ENCODE measurements at places on chromosomes 7 and 10.

GRCh38 chr7:126569402-126569801 lies 683.3 kb downstream of the GRM8 start:
- no peak for DNase-seq

- no peak for DNase-seq
Measured at GRCh38 chr10:97034301-97034700, 151.5 kb downstream of the SLIT1 start.

DNA sequence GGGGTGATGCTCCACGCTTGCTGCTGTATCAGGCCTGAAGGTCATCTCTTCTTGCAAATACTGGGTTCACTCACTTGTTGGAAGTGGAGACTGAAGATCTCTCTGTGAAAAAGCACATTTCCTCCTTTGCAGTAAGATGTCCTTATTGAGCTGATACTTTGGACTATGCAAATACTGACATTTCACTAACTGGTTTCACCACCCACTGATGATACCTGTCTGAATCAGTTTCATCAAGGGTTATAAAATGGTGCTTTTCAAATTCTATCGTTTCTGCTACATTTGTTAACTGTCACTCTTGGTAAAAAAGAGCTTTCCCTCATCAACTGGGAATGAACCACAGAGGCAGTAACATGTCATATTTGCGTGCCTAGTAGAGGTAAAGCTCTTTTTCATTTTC lies 35.5 kb downstream of the RAB19 start:
- DNase-seq: no peak

- no peak for DNase-seq
Measured at GRCh38 chr7:106952658-106953231, 87.7 kb downstream of the PIK3CG start.

- no peak for DNase-seq
Measured at GRCh38 chr10:51430506-51430905, 268.9 kb downstream of the CSTF2T start.

GRCh38 chr7:121334875-121335648 lies 6.3 kb downstream of the WNT16 start:
- DNase-seq: no peak

GRCh38 chr10:132938472-132939339 lies 3.7 kb downstream of the CFAP46 start:
- DNase-seq: no peak

DNA sequence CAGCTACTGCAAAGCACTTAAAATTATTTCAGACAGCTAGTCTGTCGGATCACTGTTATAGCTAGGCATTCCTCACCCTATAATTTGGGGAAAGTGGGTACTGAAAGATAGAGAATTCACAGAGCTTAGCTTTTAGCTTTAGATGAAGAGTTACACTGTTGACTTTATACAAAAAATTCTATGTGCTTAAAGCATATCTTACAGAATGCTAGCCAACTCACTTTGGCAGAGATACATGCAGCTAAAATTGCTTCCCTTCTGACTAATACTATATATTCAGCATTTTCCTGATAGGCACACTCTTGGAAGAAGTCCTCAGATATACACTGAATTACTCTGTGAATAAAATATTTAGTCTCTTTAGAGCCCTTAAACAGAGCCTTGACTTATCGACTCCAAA lies 353.5 kb upstream of the STEAP1 start:
- no peak for DNase-seq

- DNase-seq: no peak
Measured at GRCh38 chr10:29749150-29749549, 114.4 kb upstream of the SVIL start.

DNA sequence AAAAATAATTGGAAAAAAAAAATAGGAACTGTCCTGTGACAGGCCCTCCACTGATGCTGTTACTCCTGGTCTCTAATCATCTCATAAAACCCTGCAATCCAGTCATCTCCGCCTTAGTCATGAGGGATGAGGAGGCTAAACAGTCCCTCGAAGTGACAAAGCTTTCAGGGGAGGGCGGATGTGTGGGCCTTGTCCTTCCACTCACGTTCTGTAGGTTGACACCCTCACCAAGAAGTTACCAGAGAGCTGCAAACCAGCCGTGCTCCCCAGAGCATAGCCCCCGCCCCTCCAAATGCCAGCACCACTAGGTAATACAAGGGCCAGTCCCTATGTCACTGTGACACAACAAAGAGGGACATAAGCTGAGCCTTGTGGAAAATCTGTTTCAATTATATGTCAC lies 11.9 kb downstream of the COBL start:
- DNase-seq: no peak

GRCh38 chr10:118214776-118215175 lies 127.3 kb downstream of the FAM204A start:
- no peak for DNase-seq

GRCh38 chr7:77729574-77730348 lies 33.5 kb downstream of the RSBN1L start:
- no peak for DNase-seq

GRCh38 chr7:8142477-8142876 lies 119.5 kb downstream of the ICA1 start:
- DNase-seq: no peak

GRCh38 chr10:11538834-11539190 lies 72.6 kb downstream of the USP6NL start:
- DNase-seq: no peak

- no peak for DNase-seq
Measured at GRCh38 chr7:138553805-138554204, 93.7 kb downstream of the TRIM24 start.

- no peak for DNase-seq
Measured at GRCh38 chr10:60388709-60389301, 870 bp downstream of the ANK3 start.

Measured in uterus (tissue), 4 donors.